ENCODE measurements at places on chromosomes 7 and 10. TPM values are rescaled to one million over a fixed set of nuclear protein-coding genes. Genes with fewer than 3 reads are reported as not detected.

RNF133 gene
- 0.50 TPM for total RNA-seq

AKR1C4 gene
- total RNA-seq, result not detected

WNT8B gene
- not detected for total RNA-seq

SFMBT2 gene
- total RNA-seq, result 2.8 TPM

POLR2J2 gene
- 1.5 TPM for total RNA-seq

IGF2BP3 gene
- 4.3 TPM for total RNA-seq

CC2D2B gene
- 0.33 TPM for total RNA-seq

CHST3 gene
- 29.9 TPM for total RNA-seq

CCDC3 gene
- total RNA-seq, result 0.26 TPM

PON1 gene
- not detected for total RNA-seq

ANKRD30A gene
- not detected for total RNA-seq

TMEM140 gene
- total RNA-seq, result 29.7 TPM

PDK4 gene
- 3.1 TPM for total RNA-seq

MMRN2 gene
- 2.1 TPM for total RNA-seq

LRRD1 gene
- total RNA-seq, result 0.17 TPM

FAM25A gene
- total RNA-seq, result not detected

CHCHD1 gene
- total RNA-seq, result 16.2 TPM

Data from fibroblast of lung (primary cell).